ENCODE measurements at places on chromosomes 12 and 14. TPM values are rescaled to one million over a fixed set of nuclear protein-coding genes. Genes with fewer than 3 reads are reported as not detected.

GRCh38 chr14:56874375-56874774 lies 64.1 kb upstream of the OTX2 start:
- H3K27me3 ChIP-seq = no peaks in the 10 kb centered on the region
- no peak overlapping the region for H3K27ac ChIP-seq
- no peak overlapping the region for H3K4me3 ChIP-seq
- H3K36me3 ChIP-seq = no peaks in the 10 kb centered on the region
- H3K4me1 ChIP-seq = no peaks in the 10 kb centered on the region
- DNase-seq = no peak

DNA sequence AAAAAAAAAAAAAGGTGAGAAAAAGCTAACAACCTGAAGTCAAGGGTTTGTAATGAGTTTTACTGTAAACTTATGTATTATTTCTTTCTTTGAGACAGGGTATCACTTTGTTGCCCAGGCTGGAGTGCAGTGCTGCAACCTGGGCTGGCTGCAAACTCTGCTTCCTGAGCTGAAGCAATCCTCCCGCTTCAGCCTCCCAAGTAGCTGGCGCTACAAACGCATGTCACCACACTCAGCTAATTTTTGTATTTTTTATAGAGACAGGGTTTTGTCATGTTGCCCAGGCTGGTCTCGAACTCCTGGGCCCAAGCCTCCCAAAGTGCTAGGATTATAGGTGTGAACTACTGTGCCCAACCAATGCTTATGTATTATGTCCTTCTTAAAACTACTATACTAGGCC lies 9.2 kb downstream of the ATF7 start:
- no peak overlapping the region for H3K27ac ChIP-seq
- peaks cover 23% of the 10 kb centered on the region for H3K4me1 ChIP-seq
- H3K27me3 ChIP-seq = no peaks in the 10 kb centered on the region
- DNase-seq = no peak
- no peak overlapping the region for H3K4me3 ChIP-seq

GRCh38 chr12:104057771-104058197 lies 6.5 kb upstream of the HCFC2 start:
- H3K27me3 ChIP-seq = no peaks in the 10 kb centered on the region
- peak; percentile 53 for DNase-seq
- H3K27ac ChIP-seq = no peak overlapping the region
- H3K4me3 ChIP-seq = no peak overlapping the region

DNA sequence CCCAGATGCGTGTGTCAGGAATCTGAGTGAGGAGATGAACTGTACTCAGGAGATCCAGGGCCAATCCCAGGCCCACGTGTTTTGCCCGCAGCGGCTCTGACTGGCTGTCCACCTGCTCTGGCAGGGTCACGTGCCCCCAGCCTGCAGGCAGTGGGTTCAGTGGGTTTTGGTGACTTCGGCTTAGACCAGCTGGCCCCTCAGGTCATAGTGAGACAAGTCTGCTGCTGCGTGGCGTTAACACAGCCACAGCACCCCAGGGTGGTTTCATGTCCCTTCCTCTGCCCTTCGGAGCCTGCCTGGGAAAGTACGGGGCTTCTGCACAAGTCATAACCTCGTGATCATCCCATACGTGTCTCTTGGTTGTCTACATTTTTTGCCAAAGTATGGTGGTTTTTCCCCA lies 2.6 kb downstream of the FBRSL1 start:
- H3K27me3 ChIP-seq = no peaks in the 10 kb centered on the region

Gene FOXN4
- not detected for total RNA-seq

DNA sequence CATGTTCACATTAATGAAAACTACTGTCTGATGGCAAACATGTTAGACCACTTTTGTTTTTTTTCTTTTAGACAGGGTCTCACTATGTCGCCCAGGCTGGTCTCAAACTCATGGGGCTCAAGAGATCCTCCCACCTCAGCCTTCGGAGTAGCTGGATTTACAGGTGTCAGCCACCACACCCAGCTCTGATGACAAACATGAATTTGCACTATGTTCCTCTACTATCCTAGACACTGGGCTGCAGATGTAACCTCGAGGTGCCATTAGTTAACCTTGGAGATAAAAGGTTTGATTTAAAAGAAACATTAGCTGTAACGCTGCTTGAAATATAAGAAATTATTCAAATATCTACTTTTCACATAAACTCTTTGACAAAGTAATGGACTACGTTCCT lies 8.1 kb downstream of the VPS37B start:
- H3K4me1 ChIP-seq = peaks cover 71% of the 10 kb centered on the region
- H3K27me3 ChIP-seq = no peaks in the 10 kb centered on the region
- H3K27ac ChIP-seq = peak overlapping the region; percentile 68
- peak overlapping the region; percentile 4 for H3K4me3 ChIP-seq
- H3K36me3 ChIP-seq = no peaks in the 10 kb centered on the region
- DNase-seq = no peak

Gene GPN3
- 6.1 TPM for total RNA-seq

DNA sequence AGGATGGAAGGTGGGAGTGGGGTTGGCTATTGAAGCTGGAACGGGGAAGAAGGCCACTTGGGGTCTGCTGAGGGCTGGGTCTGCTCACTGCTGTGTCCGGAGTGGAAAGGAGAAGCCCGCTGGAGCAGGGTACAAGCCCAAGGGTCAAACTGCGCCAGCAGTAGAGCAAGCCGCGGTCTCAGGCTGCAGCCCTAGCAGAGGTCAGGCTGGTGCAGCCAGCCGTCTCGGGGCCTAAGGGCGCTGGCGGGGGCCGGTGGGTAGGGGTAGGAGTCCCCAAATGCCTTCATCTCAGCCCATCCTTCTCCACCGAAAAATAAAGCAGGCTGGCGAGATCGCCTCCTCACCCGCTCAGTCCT lies 718 bp upstream of the JDP2 start:
- no peaks in the 10 kb centered on the region for H3K36me3 ChIP-seq
- peaks cover 10% of the 10 kb centered on the region for H3K27me3 ChIP-seq
- no peak for DNase-seq

- no peaks in the 10 kb centered on the region for H3K27me3 ChIP-seq
- no peak for DNase-seq
- no peak overlapping the region for H3K27ac ChIP-seq
- no peak overlapping the region for H3K4me3 ChIP-seq
- H3K36me3 ChIP-seq = no peaks in the 10 kb centered on the region
- no peaks in the 10 kb centered on the region for H3K4me1 ChIP-seq
Observed at GRCh38 chr14:51028361-51028760, 66.5 kb downstream of the TRIM9 start.

Gene PXMP2
- 6.2 TPM for total RNA-seq

All from natural killer cell (primary cell).